A549 treated with DMSO at 1 μM for 4 hours (cell line): ENCODE measurements at places on chromosomes 11 and 22. TPM values are rescaled to one million over a fixed set of nuclear protein-coding genes. Genes with fewer than 3 reads are reported as not detected.

Gene HOATZ
- not detected in 5 replicates for total RNA-seq

Gene TNRC6B
- total RNA-seq = 4.3 to 5.8 TPM (median 5.3 TPM) in 5 replicates

Gene ISX
- total RNA-seq = not detected in 5 replicates

Gene THRSP
- not detected in 5 replicates for total RNA-seq

Gene PLEKHA7
- 15.7 to 19.6 TPM (median 17.5 TPM) in 5 replicates for total RNA-seq

Gene SLC5A4
- total RNA-seq = not detected in 5 replicates

Gene LRRC56
- total RNA-seq = 0.40 to 0.70 TPM (median 0.55 TPM) in 5 replicates

Gene LRRC32
- total RNA-seq = 0.13 to 0.29 TPM (median 0.16 TPM) in 5 replicates

Gene TMEM132A
- 128 to 202 TPM (median 168 TPM) in 5 replicates for total RNA-seq

Gene APOL5
- not detected in 5 replicates for total RNA-seq

Gene CEP126
- total RNA-seq = 1.9 to 5.3 TPM (median 3.4 TPM) in 5 replicates

Gene CRYBB3
- not detected in 5 replicates for total RNA-seq

Gene ASPHD2
- total RNA-seq = 0.84 to 1.5 TPM (median 1.2 TPM) in 5 replicates

Gene TMEM218
- total RNA-seq = 20.4 to 25.5 TPM (median 25.1 TPM) in 5 replicates

Gene POGLUT3
- total RNA-seq = 9.1 to 13.2 TPM (median 11.6 TPM) in 5 replicates

Gene C1QTNF5
- total RNA-seq = not detected in 5 replicates

Gene MAPK11
- total RNA-seq = 4.8 to 7.2 TPM (median 6.6 TPM) in 5 replicates

Gene SPON1
- total RNA-seq = not detected in 5 replicates

Gene MFNG
- total RNA-seq = 1.9 to 3.2 TPM (median 2.6 TPM) in 5 replicates

Gene DNAJB13
- total RNA-seq = 0.31 to 1.2 TPM (median 0.45 TPM) in 5 replicates

Gene HMOX1
- total RNA-seq = 704 to 935 TPM (median 733 TPM) in 5 replicates

Gene TOLLIP
- 37.7 to 60.1 TPM (median 53.8 TPM) in 5 replicates for total RNA-seq

Gene EFCAB6
- total RNA-seq = 0.33 to 0.49 TPM (median 0.46 TPM) in 5 replicates

Gene GGT1
- 100 to 117 TPM (median 105 TPM) in 5 replicates for total RNA-seq

Gene ACRV1
- not detected in 5 replicates for total RNA-seq

Gene RBFOX2
- total RNA-seq = 32.3 to 42.8 TPM (median 38.0 TPM) in 5 replicates

Gene SUN2
- 30.3 to 38.3 TPM (median 33.6 TPM) in 5 replicates for total RNA-seq

Gene ROBO3
- 1.8 to 3.6 TPM (median 2.7 TPM) in 5 replicates for total RNA-seq

Gene CCDC116
- 0.05 to 0.06 TPM (median 0.05 TPM) in 3 of 5 replicates, not detected in the others for total RNA-seq

Gene RHOD
- total RNA-seq = 32.0 to 43.4 TPM (median 40.4 TPM) in 5 replicates

Gene ARAP1
- total RNA-seq = 24.2 to 33.0 TPM (median 28.8 TPM) in 5 replicates

Gene ARHGAP1
- total RNA-seq = 56.6 to 66.4 TPM (median 59.9 TPM) in 5 replicates

Gene OR10A2
- not detected in 5 replicates for total RNA-seq

Gene HTR3B
- total RNA-seq = not detected in 5 replicates

Gene C11orf86
- total RNA-seq = 28.5 to 55.5 TPM (median 43.6 TPM) in 5 replicates

Gene GALNT18
- total RNA-seq = 15.7 to 19.1 TPM (median 18.7 TPM) in 5 replicates

Gene OR6T1
- not detected in 5 replicates for total RNA-seq

Gene RFPL1
- not detected in 5 replicates for total RNA-seq

Gene OR51B2
- not detected in 5 replicates for total RNA-seq

Gene TSSK2
- 0.07 TPM in 1 of 5 replicates, not detected in the others for total RNA-seq

Gene KCTD14
- 1.4 to 2.0 TPM (median 1.6 TPM) in 5 replicates for total RNA-seq

Gene VPS51
- 51.6 to 68.1 TPM (median 56.0 TPM) in 5 replicates for total RNA-seq

Gene OTOG
- not detected in 5 replicates for total RNA-seq

Gene C11orf21
- total RNA-seq = not detected in 5 replicates

Gene SYT12
- 9.6 to 12.7 TPM (median 11.4 TPM) in 5 replicates for total RNA-seq

Gene MIAT
- total RNA-seq = 0.29 to 0.56 TPM (median 0.39 TPM) in 5 replicates

Gene ARHGAP20
- not detected in 5 replicates for total RNA-seq

Gene PGA5
- total RNA-seq = 0.10 TPM in 1 of 5 replicates, not detected in the others

Gene MAJIN
- not detected in 5 replicates for total RNA-seq

Gene UQCR10
- 107 to 128 TPM (median 117 TPM) in 5 replicates for total RNA-seq

Gene COA4
- 129 to 143 TPM (median 133 TPM) in 5 replicates for total RNA-seq

Gene ADAMTS8
- total RNA-seq = 0.35 to 0.69 TPM (median 0.53 TPM) in 5 replicates
